ENCODE measurements at places on chromosomes 2 and 18.

DNA sequence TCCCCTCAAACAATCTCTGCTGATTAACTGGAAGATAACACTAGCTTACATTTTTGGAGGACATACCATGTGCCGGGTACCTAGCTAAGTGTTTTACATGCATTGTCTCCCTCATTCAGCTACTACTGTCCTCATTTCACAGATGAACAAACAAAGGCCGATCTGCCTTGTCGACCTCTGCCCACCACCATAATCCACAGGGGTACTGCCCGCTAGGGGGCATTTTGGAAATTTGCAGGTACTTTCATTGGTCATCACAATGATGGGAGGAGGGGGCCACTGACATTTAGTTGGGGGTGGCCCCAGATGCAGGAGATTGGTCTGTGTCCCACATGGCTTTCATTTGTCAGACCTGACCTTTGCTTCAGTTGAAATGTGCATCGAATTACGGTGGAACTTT lies 3.9 kb upstream of the TMEM163 start:
- no peak overlapping the region for H3K27ac ChIP-seq
- H3K4me1 ChIP-seq = no peaks in the 10 kb centered on the region
- DNase-seq = no peak
- no peaks in the 10 kb centered on the region for H3K36me3 ChIP-seq

- no peaks in the 10 kb centered on the region for H3K27me3 ChIP-seq
- no peak overlapping the region for H3K27ac ChIP-seq
- no peaks in the 10 kb centered on the region for H3K36me3 ChIP-seq
- DNase-seq = no peak
- no peaks in the 10 kb centered on the region for H3K4me1 ChIP-seq
- H3K4me3 ChIP-seq = no peak overlapping the region
Measured at GRCh38 chr2:178401994-178402437, 49.0 kb downstream of the PRKRA start.

GRCh38 chr18:13364721-13365205 lies 146.2 kb downstream of the LDLRAD4 start:
- no peak overlapping the region for H3K4me3 ChIP-seq
- no peaks in the 10 kb centered on the region for H3K27me3 ChIP-seq
- H3K27ac ChIP-seq = no peak overlapping the region
- H3K4me1 ChIP-seq = no peaks in the 10 kb centered on the region

DNA sequence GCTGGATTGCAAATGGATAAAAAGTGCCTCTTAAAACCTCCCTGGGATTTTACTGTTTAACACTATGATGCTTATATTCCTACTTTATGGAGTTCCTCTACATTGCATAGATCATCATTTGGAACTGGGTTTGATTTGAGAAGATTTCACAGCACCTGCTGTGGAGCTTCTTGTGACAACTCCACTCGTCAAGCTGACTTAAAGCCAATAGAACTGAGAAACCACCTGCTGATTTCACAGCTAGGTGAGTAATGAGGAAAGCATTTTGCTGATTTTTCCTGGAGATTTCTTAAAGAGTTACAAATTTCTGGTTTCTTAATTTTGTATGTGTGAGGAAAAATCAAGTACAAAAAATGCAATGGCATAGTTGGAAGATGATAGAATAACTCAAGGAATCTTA lies 739.1 kb upstream of the LRRTM1 start:
- DNase-seq = no peak
- no peak overlapping the region for H3K4me3 ChIP-seq
- no peaks in the 10 kb centered on the region for H3K4me1 ChIP-seq
- no peaks in the 10 kb centered on the region for H3K27me3 ChIP-seq
- no peaks in the 10 kb centered on the region for H3K36me3 ChIP-seq

DNA sequence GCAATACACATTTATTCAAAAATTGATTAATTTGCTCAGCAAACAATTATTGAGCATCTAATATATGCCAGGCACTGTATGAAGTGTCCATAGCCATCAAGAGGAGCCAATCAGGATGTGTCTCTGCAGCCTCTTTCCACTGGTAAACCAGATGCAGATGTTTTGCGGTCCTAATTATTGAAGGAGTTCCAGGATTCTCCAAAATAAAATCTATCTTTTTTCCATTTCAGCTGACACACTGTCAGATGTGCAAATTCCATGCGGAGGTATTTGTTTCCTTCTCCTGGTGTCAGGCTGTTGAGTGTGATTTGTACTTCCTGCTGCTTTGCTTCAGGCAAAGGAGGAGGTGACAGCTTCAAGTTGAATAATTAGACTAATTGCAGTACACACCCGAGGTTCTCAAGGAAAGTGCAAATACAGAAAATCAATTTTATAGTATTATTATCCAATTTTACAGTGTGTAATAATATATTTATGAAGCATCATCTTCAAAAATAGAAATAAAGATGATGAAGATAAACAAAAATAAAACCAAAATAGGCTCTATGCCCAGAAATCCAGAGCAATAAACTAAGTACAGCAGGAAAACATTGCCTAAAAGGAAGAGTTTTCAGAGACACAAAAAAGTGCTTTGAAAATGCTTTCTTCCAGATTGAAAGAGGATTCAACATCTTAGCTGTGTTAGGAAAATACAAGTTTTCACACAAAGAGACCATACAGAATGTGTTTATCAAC lies 1352.9 kb upstream of the CHAC2 start:
- H3K27ac ChIP-seq = no peak overlapping the region
- H3K36me3 ChIP-seq = no peaks in the 10 kb centered on the region
- no peak for DNase-seq
- no peaks in the 10 kb centered on the region for H3K27me3 ChIP-seq
- H3K4me1 ChIP-seq = no peaks in the 10 kb centered on the region
- no peak overlapping the region for H3K4me3 ChIP-seq

- no peak for DNase-seq
- H3K27me3 ChIP-seq = no peaks in the 10 kb centered on the region
- H3K4me1 ChIP-seq = no peaks in the 10 kb centered on the region
- H3K36me3 ChIP-seq = no peaks in the 10 kb centered on the region
Measured at GRCh38 chr2:96694279-96694678, 45.6 kb downstream of the LMAN2L start.

DNA sequence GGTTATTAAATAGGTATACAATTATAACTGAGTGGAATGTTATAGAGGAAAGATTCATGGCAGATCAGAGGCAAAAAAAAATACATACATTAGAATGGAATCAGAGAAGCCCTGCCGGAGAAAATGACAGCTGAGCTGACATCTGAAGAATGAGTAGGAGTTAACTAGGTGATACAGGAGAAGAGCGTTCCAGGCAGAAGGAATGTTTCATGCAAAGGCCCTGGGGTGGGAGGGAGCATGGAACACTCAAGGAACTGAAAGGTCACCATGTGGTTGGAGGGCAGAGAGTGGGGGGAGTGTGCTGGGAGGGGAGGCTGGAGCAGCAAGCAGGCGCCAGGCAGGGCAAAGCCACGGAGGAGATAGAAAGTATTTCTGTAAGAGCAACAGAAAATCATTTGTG lies 31.6 kb upstream of the CDK5R2 start:
- H3K36me3 ChIP-seq = no peaks in the 10 kb centered on the region
- H3K4me1 ChIP-seq = no peaks in the 10 kb centered on the region
- H3K27me3 ChIP-seq = no peaks in the 10 kb centered on the region
- H3K4me3 ChIP-seq = no peak overlapping the region
- no peak overlapping the region for H3K27ac ChIP-seq

- no peak overlapping the region for H3K4me3 ChIP-seq
- H3K4me1 ChIP-seq = no peaks in the 10 kb centered on the region
- no peaks in the 10 kb centered on the region for H3K27me3 ChIP-seq
- no peak overlapping the region for H3K27ac ChIP-seq
Measured at GRCh38 chr18:63762518-63762917, 12.7 kb upstream of the SERPINB7 start.

DNA sequence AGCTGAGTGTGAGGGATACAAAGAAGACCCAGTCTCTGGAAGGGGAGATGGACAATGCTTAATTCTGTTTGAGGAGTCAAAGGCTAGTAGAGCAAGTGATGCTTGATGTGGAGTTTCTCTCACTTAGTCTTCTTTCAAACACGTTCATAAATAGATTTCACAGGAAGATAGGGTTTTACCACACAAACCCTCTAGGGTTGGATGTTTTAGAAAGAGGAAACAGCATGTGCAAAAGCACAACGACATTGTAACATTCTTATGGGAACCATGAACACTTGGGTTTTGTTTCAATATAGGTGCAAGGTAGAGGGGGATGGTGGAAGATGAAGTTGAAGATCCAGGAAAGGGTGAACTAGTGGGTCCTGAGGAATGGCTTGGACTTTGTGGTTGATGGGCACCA lies 10.8 kb upstream of the EFEMP1 start:
- no peaks in the 10 kb centered on the region for H3K36me3 ChIP-seq
- H3K27me3 ChIP-seq = no peaks in the 10 kb centered on the region
- no peaks in the 10 kb centered on the region for H3K4me1 ChIP-seq
- H3K4me3 ChIP-seq = no peak overlapping the region

DNA sequence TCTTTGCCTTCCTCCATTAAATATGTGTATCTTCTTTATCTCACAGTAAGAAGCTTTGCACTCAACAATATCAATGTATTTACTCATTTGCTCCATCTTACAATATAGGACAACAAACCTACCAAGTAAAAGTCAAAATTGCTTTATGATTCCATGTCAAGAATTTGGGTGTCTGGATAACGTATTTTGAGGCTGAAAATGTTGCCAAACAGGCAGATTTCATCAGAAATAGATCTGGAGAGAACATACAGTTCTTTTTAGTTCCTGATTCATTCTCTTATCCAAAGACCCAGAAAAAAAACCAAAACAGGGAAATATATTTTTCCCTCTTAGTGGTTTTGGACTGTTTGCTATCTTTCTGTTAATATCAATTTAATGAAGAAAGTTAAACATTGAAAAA lies 621.1 kb downstream of the STK39 start:
- H3K27me3 ChIP-seq = no peaks in the 10 kb centered on the region
- no peak for DNase-seq
- H3K4me3 ChIP-seq = no peak overlapping the region
- no peak overlapping the region for H3K27ac ChIP-seq
- H3K4me1 ChIP-seq = no peaks in the 10 kb centered on the region
- H3K36me3 ChIP-seq = no peaks in the 10 kb centered on the region

GRCh38 chr2:46020416-46020815 lies 276.8 kb upstream of the EPAS1 start:
- H3K36me3 ChIP-seq = no peaks in the 10 kb centered on the region
- no peak for DNase-seq
- no peak overlapping the region for H3K4me3 ChIP-seq
- peaks cover 7% of the 10 kb centered on the region for H3K4me1 ChIP-seq

GRCh38 chr2:206452750-206453149 lies 9.4 kb downstream of the ADAM23 start:
- no peaks in the 10 kb centered on the region for H3K27me3 ChIP-seq
- no peak overlapping the region for H3K4me3 ChIP-seq
- DNase-seq = no peak

GRCh38 chr2:112293636-112294401 lies 18.4 kb downstream of the ZC3H6 start:
- no peak overlapping the region for H3K27ac ChIP-seq
- H3K4me3 ChIP-seq = no peak overlapping the region
- H3K27me3 ChIP-seq = no peaks in the 10 kb centered on the region

DNA sequence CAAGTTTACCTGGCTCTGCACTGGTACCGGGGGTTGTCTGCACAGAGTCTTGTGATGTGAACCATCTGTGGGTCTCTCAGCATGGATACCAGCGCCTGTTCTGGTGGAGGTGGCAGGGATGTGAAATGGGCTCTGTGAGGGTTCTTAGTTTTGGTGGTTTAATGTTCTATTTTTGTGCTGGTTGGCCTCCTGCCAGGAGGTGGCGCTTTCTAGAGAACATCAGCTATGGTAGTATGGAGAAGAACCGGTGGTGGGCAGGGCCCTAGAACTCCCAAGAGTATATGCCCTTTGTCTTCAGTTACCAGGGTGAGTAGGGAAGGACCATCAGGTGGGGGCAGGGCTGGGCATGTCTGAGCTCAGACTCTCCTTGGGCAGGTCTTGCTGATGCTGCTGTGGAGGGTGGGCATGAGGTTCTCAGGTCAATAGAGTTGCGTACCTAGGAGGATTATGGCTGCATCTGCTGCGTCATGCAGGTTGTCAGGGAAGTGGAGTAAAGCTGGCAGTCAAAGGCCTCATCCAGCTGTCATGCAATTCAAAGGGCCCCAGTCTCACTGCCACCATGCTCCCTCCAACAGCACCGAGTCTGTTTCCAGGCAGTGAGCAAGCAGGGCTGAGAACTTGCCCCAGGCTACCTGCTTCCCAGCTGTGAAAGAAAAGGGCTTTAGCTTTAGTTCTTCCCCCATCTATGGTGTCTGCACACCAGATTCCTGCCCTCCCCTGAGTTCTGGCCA lies 278.0 kb downstream of the METTL4 start:
- H3K36me3 ChIP-seq = no peaks in the 10 kb centered on the region
- no peak for DNase-seq
- no peaks in the 10 kb centered on the region for H3K4me1 ChIP-seq
- H3K27ac ChIP-seq = no peak overlapping the region
- no peak overlapping the region for H3K4me3 ChIP-seq

GRCh38 chr2:224922142-224922727 lies 120.0 kb downstream of the DOCK10 start:
- H3K4me3 ChIP-seq = no peak overlapping the region
- no peaks in the 10 kb centered on the region for H3K27me3 ChIP-seq
- H3K36me3 ChIP-seq = no peaks in the 10 kb centered on the region
- no peak for DNase-seq
- H3K27ac ChIP-seq = no peak overlapping the region

All from left lung (tissue), 14 donors.